ENCODE measurements at places on chromosomes 11 and 22. TPM values are rescaled to one million over a fixed set of nuclear protein-coding genes. Genes with fewer than 3 reads are reported as not detected.

DRG1 gene
- 60.6 TPM for total RNA-seq

DNA sequence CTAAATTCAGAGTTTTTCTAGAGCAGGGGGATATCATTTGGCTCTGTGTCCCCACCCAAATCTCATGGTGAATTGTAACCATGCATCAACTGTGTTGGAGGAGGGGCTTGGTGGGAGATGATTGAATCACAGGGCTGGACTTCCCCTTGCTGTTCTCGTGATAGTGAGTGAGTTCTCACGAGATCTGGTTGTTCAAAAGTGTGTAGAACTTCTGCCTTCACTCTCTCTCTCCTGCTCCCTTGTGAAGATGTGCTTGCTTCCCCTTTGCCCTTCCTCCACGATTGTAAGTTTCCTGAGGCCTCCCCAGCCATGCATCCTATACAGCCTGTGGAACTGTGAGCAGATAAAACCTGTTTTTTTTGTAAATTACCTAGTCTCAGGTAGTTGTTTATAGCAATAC, 22.0 kb upstream of the FBLN1 start:
- no peak for DNase-seq

DNA sequence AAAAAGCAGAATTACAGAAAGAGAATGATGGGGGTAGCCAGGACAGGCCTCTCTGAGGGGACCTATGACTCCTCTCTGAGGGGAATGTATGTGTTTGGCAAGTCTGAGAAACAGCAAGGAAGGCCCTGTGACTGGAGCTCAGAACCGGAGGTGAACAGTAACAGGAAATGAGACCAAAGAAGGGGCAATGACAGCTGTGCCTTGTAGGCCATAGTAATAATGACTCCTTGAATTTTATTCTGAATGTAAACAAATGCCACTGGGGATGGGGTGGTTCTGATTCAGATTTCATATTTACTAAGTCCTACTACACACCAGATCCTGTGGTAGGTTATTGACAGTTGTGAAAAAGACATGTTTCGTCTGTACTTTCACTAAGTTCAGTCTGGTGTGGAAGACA, 52.8 kb upstream of the APOA1 start:
- no peak for DNase-seq

DNA sequence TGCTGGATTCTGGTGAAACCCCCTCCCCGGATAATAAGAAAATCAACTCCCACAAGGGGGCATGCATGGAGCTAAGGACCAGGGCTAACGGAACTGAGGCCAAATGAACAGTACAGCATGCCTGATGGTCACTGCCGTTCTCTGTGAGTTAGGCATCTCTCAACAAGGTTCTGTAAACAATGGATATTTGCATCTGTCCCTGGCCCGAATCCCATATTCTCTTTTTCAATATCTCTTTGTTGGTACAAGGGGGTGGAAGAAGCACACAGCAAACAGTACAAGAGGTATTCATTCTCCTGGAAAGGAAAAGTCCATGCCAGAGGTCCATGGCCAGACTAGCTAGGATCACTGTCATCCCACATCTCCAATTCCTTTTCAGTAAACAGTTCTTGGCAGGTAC, 32.2 kb upstream of the APOA1 start:
- no peak for DNase-seq

- DNase-seq: no peak
Observed at GRCh38 chr22:36332623-36333332, 55.0 kb downstream of the MYH9 start.

- DNase-seq: no peak
Observed at GRCh38 chr11:112886434-112887370, 74.5 kb upstream of the NCAM1 start.

- no peak for DNase-seq
Observed at GRCh38 chr11:95835351-95835750, 45.1 kb downstream of the CEP57 start.

- DNase-seq: no peak
Observed at GRCh38 chr11:64381350-64381749, 22.4 kb downstream of the RPS6KA4 start.

DNA sequence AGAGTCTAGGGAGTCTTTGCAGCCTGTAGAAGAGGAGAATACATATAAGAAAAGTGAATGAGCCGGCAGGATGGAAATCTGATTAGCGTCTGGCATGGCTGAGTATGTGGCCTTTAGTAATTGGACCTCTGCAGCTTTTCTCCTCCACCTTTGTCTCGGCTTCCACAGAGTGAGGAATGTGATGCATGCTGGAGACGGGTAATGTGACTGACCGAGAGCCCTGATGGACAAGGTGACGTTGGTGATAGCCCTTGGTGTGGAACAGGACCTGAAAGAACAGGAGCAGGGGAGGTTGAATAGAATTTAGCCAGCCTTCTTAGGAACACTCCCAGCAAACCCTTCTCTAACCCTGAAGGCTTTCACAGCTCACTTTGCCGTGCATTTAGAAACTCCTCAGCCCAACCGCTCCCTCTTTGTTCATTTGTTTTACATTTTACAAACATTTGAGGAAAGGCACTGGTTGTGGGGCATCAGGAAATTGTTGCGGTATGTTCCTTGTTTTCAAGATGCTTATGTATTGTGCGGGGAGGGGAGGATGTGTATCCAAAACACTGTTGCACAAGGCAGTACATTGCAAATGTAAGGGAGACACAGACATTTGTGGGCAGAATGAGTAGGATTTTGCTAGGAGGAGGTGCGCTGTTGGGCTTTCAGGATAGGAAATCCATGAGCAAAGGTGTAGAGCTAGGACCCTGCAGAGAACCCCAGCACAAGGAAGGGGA, 6.9 kb downstream of the GTPBP1 start:
- no peak for DNase-seq

SYTL2 gene
- 4.0 TPM for total RNA-seq

GRCh38 chr11:117678658-117679406, 118.2 kb downstream of the DSCAML1 start:
- DNase-seq: no peak

NRXN2 gene
- total RNA-seq: 0.86 TPM

PNPLA3 gene
- total RNA-seq: 0.22 TPM

- no peak for DNase-seq
Observed at GRCh38 chr22:41352058-41352457, 29.7 kb upstream of the TEF start.

DNA sequence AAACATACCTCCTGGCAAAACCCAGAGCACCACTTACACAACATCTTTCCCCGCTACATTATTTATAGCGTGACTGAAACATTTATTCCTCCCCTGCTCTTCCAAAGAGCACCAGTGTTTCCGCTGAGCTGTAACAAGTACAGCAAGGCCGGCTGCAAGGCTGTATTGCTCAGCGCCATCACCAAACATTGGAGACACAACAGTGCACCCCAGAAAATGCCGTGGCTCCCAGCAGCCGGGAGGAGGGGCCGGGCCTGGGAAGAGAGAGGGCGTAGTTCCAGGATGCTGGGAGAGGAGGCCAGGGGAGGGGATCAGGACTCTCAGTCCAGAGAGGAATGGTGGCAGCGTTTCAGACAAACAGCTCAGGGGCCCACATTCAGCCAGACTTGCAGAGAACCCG, 133.2 kb downstream of the DSCAML1 start:
- no peak for DNase-seq

GRCh38 chr22:21858025-21858764, 9.2 kb downstream of the MAPK1 start:
- DNase-seq: no peak

DNA sequence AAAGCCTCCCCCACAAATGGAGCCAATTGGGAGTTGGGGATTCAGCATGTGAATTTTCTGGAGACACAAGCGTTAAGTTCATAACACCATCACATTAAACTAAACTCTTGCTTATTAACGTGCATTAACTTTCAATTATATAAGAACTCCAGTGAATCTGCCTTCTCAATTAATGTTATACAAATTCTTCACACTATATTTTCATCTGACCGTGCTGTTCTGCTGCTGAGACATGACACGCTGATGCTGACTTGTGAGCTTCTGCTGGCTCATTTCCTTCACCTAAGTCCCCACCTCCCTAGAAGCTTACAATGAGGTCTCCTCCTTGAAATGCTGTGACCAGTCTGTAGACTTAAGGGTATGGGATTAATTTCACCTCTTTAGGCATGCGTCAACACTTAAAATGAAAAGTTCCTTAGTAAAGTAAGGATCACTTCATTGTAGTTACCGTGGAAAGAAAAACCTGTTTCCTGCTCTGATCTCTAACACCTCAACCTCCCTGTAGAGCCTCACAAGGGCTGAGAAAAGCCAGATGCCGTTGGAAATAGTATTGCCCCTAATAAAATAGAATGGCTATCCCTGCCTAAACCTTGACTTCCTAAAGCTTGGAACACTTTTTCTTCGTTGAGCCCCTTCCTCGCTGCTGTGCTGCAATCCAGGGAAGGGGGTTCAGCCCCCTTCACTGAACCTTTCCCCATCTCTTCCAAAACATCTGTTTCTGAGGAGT, 2.2 kb downstream of the HBG2 start:
- DNase-seq: no peak

DNA sequence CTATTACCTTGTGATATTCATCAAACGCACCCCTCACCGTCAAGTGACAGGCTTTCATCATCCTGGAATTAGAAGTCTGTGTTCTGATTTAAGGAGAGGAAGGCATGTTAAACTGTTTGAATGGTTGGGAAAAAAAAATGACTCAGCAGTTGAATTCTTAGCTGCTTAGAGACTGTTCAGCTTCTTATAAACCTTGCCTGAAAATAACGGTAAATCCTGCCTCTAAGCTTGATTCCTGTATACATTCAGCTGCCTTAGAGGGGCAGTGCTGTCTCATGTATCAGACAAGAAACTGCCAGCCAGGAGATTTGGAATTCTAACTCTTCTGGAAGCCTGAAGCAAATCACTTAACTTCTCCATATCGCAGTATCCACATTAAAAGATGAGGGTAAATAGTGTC, 437.4 kb downstream of the JRKL start:
- no peak for DNase-seq

- no peak for DNase-seq
Observed at GRCh38 chr22:39820256-39820655, 73.3 kb downstream of the ENTHD1 start.

GRCh38 chr11:105858841-105859240, 163.2 kb downstream of the MSANTD4 start:
- no peak for DNase-seq

All from Right ventricle myocardium superior (tissue), 1 donor.